WTC11 (cell line): ENCODE measurements at places on chromosomes 5 and 9.

DNA sequence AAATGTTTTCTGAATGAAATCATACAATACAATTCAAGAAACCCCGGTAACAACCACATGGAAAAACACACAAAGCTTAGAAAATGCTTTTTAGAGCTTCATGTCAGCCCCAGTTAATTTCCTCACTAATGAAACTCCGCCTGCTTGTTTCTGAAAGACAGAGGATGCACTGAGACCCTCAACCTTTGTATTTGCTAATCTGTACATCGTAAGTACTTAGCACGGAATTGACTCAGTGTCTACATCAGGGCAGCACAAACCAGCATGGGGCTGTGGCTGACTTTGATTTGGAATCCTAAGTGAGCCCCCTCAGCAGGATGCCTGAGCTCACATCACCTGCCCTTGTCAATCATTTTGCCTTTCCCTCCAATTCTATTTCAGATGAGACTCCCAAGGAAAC lies 499.1 kb upstream of the MPDZ start:
- no peak for DNase-seq

- DNase-seq, result no peak
These were observed 208.9 kb upstream of the DMRTA1 start for GRCh38 chr9:22237497-22238363.

GRCh38 chr5:161372682-161373344 lies 173.7 kb downstream of the GABRB2 start:
- no peak for DNase-seq

GRCh38 chr9:134175291-134175807 lies 11.0 kb upstream of the RNU6ATAC start:
- DNase-seq, result peak; percentile 57

GRCh38 chr9:115109486-115109885 lies 8.5 kb downstream of the TNC start:
- no peak for DNase-seq

GRCh38 chr5:134131578-134132350 lies 17.3 kb downstream of the TCF7 start:
- peak; percentile 5 for DNase-seq

- DNase-seq, result no peak
These were observed 135.1 kb downstream of the SIL1 start for GRCh38 chr5:139062910-139063663.

GRCh38 chr5:30781643-30782042 lies 411.8 kb upstream of the CDH6 start:
- no peak for DNase-seq

- no peak for DNase-seq
These were observed 69.0 kb upstream of the GRAMD2B start for GRCh38 chr5:126354012-126354857.
